ENCODE measurements at places on chromosomes 6 and 20.
A peak's percentile ranks its signal among the peaks of the same experiment; 100 is the strongest.

GRCh38 chr20:34947336-34947735 lies 8.3 kb downstream of the GSS start:
- DNase-seq = no peak

- DNase-seq = no peak
Observed at GRCh38 chr6:54697424-54697823, 149.1 kb upstream of the FAM83B start.

GRCh38 chr6:74550821-74551220 lies 655.0 kb downstream of the COL12A1 start:
- DNase-seq = no peak

DNA sequence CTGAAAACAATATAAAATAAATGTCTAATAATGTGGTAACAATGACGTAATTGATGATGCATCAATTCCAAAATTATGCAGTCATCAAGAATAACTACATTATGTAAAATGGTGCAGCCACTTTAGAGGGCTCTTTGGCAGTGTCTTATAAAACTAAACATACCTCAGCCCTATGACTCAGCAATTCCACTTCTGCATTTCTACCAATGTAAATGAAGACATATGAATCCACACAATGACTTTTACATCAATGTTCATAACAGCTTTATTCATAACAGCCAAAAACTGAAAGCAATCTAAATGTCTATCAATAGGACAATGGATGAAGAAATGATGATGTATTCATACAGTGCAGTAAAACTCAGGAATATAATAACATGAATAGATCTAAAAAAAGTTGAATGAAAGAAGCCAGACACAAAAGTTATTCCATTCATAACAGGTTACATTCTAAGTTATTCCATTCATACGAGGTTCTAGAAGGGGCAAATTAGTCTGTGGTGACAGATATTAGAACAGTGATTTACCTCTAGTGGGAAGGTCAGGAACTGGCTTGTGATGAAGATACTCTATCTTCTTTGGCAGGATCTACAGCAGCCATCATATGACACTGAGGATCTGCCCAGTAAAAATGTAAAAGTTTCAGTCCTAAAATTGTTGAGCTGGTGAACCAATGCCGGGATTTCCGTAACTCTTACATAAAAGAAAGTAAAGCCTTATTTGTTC lies 396.1 kb downstream of the PLCB1 start:
- DNase-seq = no peak

DNA sequence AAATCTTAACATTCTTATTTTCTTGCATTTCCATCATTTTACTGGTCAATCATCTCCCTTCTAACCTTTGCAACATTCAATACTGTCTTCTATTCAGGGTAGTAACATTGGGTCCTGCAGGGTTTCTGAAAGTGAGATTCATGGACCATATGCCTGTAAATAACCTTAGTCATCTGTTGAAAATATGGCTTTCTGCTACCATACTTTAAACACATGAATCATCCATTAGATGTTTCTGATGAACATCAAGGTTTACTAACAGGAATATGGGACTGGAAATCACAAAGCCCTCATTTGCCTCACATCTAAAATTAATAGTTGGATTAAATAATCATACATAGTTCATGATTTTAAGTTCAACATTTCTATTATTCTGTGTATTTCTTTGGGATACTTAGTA lies 475.9 kb upstream of the MARCKS start:
- DNase-seq = no peak

- DNase-seq = no peak
Observed at GRCh38 chr6:1420382-1420781, 31.0 kb downstream of the FOXF2 start.

GRCh38 chr6:81814370-81815076 lies 62.0 kb upstream of the TENT5A start:
- DNase-seq = no peak

GRCh38 chr20:433300-433975 lies 25.3 kb downstream of the RBCK1 start:
- no peak for DNase-seq

GRCh38 chr20:9141070-9141469 lies 72.2 kb downstream of the PLCB4 start:
- DNase-seq = no peak

GRCh38 chr6:131972741-131973140 lies 21.6 kb upstream of the CCN2 start:
- DNase-seq = no peak

DNA sequence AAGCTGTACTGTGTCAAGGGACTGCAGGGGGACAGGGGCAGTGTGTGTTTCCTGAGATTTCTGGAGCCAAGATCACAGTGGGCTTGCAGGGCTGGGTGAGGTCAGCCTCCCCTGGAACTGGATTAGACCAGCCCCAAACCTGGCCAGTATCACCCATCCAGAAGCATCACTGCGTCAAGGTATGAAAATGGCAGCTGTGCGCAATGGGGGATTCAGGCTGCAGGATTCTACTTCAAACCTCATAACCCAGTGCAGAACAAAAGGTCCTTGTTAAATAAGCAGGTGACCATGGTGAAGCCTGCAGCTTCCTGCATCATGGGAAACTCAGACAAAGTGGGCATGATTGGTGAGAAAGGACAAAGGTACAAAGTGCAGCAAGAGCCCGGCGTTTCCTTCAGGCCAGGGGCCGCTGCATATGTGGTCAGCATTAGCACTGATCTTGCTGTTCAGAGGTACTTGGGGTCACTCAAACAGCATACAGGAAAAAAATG lies 33.4 kb downstream of the TRAF3IP2 start:
- no peak for DNase-seq

DNA sequence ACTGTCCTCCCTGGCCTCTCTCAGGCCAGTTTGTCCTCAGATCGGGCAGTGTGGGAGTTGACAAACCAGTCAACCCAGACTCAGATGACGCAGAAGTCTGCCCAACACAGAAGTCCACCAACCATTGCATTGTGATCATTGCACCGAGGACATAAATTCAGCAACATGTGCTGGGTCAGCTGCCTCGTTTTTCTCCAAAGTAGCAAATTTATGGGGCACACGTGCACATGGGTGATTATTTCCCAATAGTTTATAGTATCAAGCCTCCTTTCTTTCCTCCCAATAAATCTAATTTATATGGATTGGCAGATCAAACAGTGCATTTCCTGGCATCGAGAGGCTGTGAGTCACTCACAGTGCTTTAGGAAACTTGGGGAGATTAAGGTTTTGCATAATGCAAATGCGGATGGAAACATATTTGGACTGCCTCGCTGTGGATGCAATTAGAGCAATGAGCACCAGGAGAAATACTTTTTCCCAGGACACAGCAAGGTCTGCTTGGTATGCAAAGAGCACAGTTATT lies 413.7 kb upstream of the SULF2 start:
- no peak for DNase-seq

DNA sequence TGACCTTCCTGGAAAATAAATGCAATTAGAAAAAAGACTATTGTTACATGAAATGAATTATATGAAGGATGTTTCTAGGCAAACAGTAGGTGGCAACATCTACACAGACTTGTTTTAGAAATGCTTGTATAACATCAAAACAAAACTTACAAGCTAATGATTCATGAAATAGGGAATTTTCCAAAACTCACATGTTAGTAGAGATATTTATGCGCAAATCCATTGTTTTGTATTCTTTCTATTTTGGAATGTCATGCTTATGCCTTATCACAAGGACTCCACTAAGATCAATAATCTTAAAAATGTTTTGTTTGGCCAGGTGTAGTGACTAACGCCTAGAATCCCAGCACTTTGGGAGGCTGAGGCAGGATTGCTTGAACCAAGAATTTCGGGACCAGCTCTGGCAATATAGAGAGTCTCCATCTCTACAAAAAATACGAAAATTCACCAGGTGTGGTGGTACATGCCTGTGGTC lies 32.3 kb upstream of the LGSN start:
- no peak for DNase-seq

GRCh38 chr6:121896363-121896762 lies 460.9 kb downstream of the GJA1 start:
- no peak for DNase-seq

GRCh38 chr6:12279322-12280091 lies 10.7 kb upstream of the EDN1 start:
- DNase-seq = no peak

DNA sequence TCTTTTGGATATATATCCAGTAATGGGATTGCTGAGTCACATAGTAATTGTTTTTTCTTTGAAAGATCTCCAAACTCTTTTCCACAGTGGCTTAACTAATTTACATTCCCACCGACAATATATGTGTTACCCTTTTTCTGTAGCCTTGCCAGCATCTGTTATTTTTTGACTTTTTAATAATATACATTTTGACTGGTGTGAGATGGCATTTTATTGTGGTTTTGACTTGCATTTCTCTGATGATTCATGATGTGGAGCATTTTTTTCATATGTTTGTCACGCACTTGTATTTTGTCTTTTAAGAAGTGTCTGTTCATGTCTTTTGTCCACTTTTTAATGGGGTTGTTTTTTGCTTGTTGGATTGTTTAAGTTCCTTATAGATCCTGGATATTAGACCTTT lies 58.9 kb upstream of the OPRM1 start:
- no peak for DNase-seq

GRCh38 chr20:42493001-42493400 lies 696.7 kb downstream of the PTPRT start:
- DNase-seq = no peak

- DNase-seq = no peak
Observed at GRCh38 chr6:112464901-112465665, 118.0 kb downstream of the RFPL4B start.

GRCh38 chr6:32638532-32639219 lies 1.5 kb downstream of the HLA-DQA1 start:
- DNase-seq = no peak

DNA sequence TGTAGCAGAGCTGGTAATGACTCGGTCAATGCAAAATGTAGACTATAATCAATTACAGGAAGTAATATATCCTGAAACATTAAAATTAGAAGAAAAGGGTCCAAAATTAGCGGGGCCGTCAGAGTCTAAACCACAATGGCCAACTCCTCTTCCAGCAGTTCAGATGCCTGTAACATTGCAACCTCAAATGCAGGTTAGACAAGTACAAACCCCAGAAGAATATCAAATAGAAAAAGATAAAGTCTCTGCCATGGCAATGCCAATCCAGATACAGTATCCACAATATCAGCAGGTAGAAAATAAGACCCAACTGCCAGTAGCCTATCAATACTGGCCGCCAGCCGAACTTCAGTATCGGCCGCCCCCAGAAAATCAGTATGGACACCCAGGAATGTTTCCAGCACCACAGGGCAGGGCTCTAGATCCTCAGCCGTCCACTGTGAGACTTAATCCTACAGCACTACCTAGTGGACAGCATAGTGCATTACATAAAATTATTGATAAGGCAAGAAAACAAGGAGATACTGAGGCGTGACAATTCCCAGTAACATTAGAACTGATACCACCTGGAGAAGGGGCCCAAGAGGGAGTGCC lies 158.4 kb downstream of the GPX5 start:
- peak; percentile 79 for DNase-seq

GRCh38 chr20:3651204-3651962 lies 11.8 kb downstream of the GFRA4 start:
- no peak for DNase-seq

GRCh38 chr6:124995645-124996325 lies 33.5 kb downstream of the RNF217 start:
- DNase-seq = no peak

DNA sequence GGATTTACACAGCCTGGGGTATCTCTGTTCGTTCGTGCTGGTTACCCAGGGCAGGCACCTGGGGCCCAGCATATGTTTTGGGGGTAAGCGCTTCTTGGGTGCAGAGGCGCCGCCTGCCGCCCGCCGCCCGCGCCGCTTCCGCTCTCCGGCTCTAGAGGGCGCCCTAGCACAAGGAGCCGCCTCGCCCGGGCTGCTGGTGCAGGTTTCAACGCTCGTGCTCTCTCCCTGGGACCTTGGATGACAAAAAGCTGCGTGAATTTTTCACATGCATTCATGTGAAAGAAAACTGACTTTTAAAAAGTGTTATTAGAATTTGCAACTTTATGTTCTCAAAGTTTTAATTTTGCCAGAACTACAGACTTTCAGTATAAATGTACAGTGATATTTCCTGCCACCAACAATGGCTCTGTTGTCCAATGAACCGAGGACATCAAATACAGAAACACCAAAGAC lies 32.5 kb downstream of the PRR18 start:
- peak; percentile 24 for DNase-seq

DNA sequence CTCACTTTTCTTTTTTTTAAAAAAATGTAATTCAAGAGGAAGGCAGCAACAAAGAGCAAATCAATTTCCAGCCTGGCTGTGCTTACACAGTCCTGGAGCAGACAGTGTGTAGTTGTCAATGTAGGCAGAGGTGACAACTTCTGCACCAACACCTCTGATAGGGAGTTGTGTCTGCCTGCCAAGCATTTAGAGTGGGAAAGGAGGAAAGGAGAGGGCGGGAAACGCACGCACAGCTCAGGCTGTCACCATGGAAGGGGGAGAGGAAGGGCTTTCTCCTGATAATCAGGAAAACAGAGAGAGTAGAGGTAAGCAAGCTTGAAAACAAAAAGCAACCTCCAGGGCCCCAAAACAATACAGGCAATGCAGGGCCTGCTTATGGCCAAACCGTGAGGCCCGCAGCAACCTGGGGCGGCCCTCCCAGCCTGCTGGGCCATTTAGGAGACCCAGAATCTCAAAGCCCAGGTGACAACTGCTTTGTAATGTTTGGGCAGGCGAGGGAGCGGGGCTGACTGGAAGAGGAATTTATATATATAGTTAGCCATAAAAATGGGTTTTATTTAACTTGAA lies 41.5 kb upstream of the GFOD1 start:
- no peak for DNase-seq

GRCh38 chr20:51143652-51144051 lies 120.7 kb upstream of the KCNG1 start:
- no peak for DNase-seq

- DNase-seq = no peak
Observed at GRCh38 chr6:121733234-121733633, 297.8 kb downstream of the GJA1 start.

DNA sequence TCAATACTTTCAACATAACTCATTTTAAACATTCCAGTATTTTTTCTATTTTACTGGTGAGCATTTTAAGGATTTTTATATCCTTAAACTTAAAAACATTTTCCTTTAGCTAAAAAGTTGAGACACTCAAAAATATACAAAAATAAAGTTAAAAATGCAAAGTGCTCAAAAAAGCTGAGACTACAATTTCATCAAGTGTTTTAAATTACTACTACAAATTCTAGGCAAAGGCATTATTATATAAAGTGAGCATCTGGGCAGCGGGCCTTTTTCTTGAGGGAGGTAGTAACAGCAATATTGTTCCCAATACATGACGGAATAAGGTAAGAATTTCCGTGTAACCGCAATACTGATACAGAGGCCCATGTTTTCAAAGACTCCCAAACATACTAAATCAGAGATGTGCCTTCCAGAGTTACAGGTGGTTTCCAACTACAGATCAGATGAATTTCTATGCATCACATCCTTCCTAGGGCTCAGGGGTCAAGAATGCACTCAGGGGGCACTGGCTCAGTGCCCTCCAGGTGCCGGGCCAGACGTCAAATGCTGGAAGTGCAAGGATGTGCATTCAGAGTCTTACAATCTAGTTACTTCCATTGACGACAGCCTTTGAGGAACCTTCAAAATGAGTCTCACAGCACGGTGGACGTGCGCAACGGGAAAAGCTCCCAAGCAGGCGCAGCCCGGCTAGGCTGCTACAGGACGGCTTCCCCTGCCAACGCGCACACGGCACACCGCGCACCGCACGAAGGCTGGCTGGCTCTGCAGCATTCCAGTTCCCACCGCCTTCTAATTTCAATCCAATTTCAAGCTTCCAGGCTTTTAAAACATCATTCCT lies 1.7 kb downstream of the PHF10 start:
- no peak for DNase-seq

- DNase-seq = no peak
Observed at GRCh38 chr6:75098709-75099108, 107.1 kb downstream of the COL12A1 start.

GRCh38 chr6:14644381-14644780 lies 526.8 kb downstream of the CD83 start:
- no peak for DNase-seq

All from SHP77 treated with DMSO at 0.1 percent for 48 hours (cell line).